B cell (primary cell): ENCODE measurements at places on chromosomes 7 and 10. TPM values are rescaled to one million over a fixed set of nuclear protein-coding genes. Genes with fewer than 3 reads are reported as not detected.

The IDI2 gene
- polyA plus RNA-seq, result not detected in 2 replicates

The CLRN3 gene
- not detected in 2 replicates for polyA plus RNA-seq

The PNLIPRP3 gene
- not detected in 2 replicates for polyA plus RNA-seq

The NEUROD6 gene
- not detected in 2 replicates for polyA plus RNA-seq

The LIPN gene
- 0.12 TPM in 1 of 2 replicates, not detected in the other for polyA plus RNA-seq

The UNCX gene
- polyA plus RNA-seq, result not detected in 2 replicates

The UTF1 gene
- 0.10 and 0.35 TPM in 2 replicates for polyA plus RNA-seq

The AGMO gene
- not detected in 2 replicates for polyA plus RNA-seq

The RGS10 gene
- polyA plus RNA-seq, result 10.9 and 15.3 TPM in 2 replicates

The HBP1 gene
- 47.2 and 103 TPM in 2 replicates for polyA plus RNA-seq

The GIMAP7 gene
- 0.16 and 1.7 TPM in 2 replicates for polyA plus RNA-seq

The FAM170B gene
- not detected in 2 replicates for polyA plus RNA-seq

The ZNF736 gene
- polyA plus RNA-seq, result 10.0 and 18.0 TPM in 2 replicates

The OR2F1 gene
- polyA plus RNA-seq, result not detected in 2 replicates

The TUBB8 gene
- polyA plus RNA-seq, result 0.64 and 2.0 TPM in 2 replicates

The MEOX2 gene
- not detected in 2 replicates for polyA plus RNA-seq

The AKR1C4 gene
- not detected in 2 replicates for polyA plus RNA-seq

The PITRM1 gene
- polyA plus RNA-seq, result 50.7 and 79.6 TPM in 2 replicates

The MMRN2 gene
- 1.0 and 2.1 TPM in 2 replicates for polyA plus RNA-seq

The MYOZ1 gene
- polyA plus RNA-seq, result not detected in 2 replicates

The NKX1-2 gene
- polyA plus RNA-seq, result not detected in 2 replicates

The ANKRD1 gene
- not detected in 2 replicates for polyA plus RNA-seq

The RHOBTB1 gene
- 0.60 and 2.1 TPM in 2 replicates for polyA plus RNA-seq

The AKR1C8 gene
- not detected in 2 replicates for polyA plus RNA-seq

The SYT15 gene
- polyA plus RNA-seq, result 0.17 and 0.18 TPM in 2 replicates

The CFAP69 gene
- 0.10 TPM in 1 of 2 replicates, not detected in the other for polyA plus RNA-seq

The NCF1 gene
- polyA plus RNA-seq, result 643 and 725 TPM in 2 replicates

The EMX2 gene
- not detected in 2 replicates for polyA plus RNA-seq

The TWIST1 gene
- not detected in 2 replicates for polyA plus RNA-seq

The ATXN7L1 gene
- 4.6 and 7.1 TPM in 2 replicates for polyA plus RNA-seq

The SHH gene
- polyA plus RNA-seq, result not detected in 2 replicates

The TMEM229A gene
- not detected in 2 replicates for polyA plus RNA-seq

The IGFBP3 gene
- 0.06 TPM in 1 of 2 replicates, not detected in the other for polyA plus RNA-seq

The POR gene
- 55.5 and 68.4 TPM in 2 replicates for polyA plus RNA-seq

The CFAP58 gene
- polyA plus RNA-seq, result not detected in 2 replicates

The PLEKHS1 gene
- polyA plus RNA-seq, result 0.06 and 0.09 TPM in 2 replicates

The THSD7A gene
- not detected in 2 replicates for polyA plus RNA-seq

The PPP1R17 gene
- polyA plus RNA-seq, result not detected in 2 replicates

The CREB5 gene
- 0.95 and 5.9 TPM in 2 replicates for polyA plus RNA-seq

The RNF133 gene
- not detected in 2 replicates for polyA plus RNA-seq

The RBP3 gene
- polyA plus RNA-seq, result not detected in 2 replicates
